ENCODE measurements at places on chromosomes 1 and 21.
A peak's percentile ranks its signal among the peaks of the same experiment; 100 is the strongest.

GRCh38 chr21:36678538-36678937, 20.4 kb upstream of the SIM2 start:
- no peak for DNase-seq

- no peak for DNase-seq
Observed at GRCh38 chr1:40096646-40096976, 441 bp downstream of the PPT1 start.

DNA sequence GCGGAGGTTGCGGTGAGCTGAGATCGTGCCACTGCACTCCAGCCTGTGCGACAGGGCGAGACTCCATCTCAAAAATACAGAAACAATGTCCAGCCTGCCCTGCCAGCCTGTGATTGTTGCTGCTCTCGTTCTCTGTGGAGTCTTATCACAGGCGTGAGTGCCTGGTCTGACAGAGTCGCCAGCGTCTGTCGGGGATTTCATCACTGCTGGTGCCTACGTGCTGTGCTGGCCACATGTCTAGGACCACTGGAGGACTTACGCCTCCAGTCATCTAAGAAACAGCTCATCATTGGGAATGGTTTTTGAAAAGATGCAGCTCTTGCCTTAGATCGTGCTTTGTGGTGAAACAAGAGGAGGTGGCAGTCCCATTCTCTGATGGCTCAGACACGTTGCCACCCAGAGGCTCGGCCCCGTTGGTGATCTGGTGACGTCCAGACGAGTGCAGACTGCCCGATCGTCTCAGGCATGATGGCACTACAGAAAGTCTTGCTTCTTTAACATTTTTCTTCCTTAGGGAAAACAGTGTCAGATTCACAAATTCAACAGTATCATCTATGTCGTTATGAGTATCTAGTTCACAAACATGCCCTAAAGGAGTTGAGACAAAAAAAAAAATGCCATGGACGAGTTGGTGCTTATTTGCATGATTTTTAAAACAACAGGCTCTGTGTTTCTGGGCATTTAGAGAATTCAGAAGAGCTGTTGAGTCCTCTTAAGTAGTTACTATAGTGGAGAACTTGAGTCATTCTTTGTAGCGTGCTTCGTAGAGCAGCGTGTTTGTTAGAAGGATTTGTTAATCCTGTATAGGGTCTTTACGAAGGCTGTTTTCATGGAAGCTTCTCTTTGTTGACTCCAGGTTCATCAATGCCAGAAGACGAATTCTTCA, 47.5 kb downstream of the CBS start:
- DNase-seq, result no peak

DNA sequence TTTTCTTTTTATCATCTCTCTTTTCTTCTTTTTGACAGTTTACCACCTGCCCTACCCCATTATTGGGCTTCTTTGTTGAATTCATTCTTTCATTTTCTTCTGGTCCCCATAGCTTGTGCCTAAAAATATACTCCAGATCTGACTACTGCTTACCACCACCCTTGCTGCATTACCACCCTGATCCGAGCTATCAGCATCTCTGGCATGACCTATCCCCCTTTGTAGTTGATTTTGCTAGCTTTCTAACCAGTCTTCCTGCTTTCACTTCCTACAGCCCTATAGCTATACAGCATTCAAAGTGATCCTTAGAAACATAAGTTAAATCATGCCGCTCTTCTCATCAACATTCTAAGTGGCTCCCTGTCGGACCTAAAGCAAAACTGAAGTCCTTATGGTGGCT, 59.4 kb upstream of the MPC2 start:
- DNase-seq, result no peak

DNA sequence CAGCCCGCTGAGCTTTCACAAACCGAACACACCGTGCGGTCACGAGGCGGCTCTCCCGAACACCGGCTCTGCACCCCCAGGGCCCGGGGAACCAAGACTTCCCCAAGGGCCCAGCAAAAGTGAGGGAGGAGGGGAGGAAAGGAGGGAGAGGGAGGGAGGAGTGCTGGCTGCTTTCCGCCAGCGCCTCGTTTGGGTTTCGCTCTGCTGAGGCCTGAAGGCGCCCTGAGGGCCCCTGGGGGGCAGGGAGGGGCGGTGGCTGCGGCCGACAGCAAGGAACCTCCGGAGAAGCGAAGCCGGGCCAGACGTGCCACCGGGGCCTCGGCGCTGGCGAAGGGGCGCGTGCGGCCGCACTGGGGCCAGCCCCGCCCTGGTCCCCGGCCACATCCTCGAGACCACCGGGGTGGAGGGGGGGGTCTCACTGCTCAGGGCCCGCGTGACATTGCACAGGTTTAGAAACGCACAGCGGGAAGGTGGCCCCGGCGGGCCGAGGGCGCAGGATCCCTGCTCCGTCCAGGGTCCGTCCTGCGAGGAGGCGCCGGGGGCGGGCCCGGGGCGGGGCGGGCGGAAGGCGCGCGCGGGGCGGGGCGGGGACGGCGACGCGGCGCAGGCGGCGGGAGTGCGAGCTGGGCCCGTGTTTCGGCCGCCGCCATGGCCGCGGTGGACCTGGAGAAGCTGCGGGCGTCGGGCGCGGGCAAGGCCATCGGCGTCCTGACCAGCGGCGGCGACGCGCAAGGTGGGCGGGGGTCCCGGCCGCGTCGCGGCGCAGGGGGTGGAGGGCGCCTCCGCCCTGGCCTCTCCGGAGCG, at the start of gene PFKL:
Gene PFKL, plus strand, starts transcription at position 596 of the 804 bp plus-strand sequence. Its CDS starts 53 bp downstream, at position 649.
- peak; percentile 80 for DNase-seq

DNA sequence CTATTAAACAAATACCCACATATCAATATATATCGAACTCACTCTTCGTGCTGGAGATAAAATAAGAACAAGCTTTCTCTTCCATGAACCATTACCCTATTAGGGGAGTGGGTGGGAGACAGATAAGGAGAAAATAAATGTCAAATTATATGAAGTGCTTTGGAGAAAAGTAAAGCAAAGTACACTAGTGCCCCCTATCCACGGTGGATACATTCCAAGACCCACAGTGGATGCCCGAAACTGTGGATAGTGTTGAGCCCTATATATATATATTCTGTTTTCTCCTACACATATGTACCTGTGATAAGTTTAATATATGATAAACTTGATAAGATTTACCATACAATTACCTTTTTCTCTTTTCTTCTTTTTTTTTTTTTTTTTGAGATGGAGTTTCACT, 54.6 kb downstream of the FH start:
- DNase-seq, result no peak

GRCh38 chr1:20052386-20052785, 17.6 kb upstream of the PLA2G5 start:
- no peak for DNase-seq

- no peak for DNase-seq
Observed at GRCh38 chr1:174194461-174194860, 35.1 kb downstream of the RABGAP1L start.

- no peak for DNase-seq
Observed at GRCh38 chr1:208524376-208524775, 280.2 kb upstream of the PLXNA2 start.

DNA sequence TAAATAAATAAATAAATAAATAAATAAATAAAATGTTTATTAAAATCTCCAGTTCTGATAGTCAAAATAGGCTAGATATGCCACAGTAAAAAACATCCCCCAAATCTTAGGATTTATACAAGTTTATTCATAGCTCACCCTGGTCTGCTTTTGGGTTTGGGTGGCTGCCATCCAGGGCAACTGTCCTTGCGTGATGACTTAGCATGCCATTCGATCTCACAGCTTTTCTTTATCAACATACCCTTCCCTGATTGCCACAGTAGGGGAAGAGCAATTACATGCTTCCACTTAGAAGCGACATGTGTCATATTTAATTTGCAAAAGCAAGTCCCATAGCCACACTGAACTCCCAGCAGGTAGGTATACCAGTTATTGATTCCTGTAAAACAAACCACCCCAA, 52.7 kb downstream of the TEX35 start:
- DNase-seq, result no peak

GRCh38 chr1:6419397-6419803, 319 bp downstream of the HES2 start:
- no peak for DNase-seq

- DNase-seq, result no peak
Observed at GRCh38 chr1:12112711-12113161, 49.6 kb downstream of the TNFRSF8 start.

GRCh38 chr21:43287795-43288755, 119.3 kb downstream of the CRYAA start:
- DNase-seq, result no peak

DNA sequence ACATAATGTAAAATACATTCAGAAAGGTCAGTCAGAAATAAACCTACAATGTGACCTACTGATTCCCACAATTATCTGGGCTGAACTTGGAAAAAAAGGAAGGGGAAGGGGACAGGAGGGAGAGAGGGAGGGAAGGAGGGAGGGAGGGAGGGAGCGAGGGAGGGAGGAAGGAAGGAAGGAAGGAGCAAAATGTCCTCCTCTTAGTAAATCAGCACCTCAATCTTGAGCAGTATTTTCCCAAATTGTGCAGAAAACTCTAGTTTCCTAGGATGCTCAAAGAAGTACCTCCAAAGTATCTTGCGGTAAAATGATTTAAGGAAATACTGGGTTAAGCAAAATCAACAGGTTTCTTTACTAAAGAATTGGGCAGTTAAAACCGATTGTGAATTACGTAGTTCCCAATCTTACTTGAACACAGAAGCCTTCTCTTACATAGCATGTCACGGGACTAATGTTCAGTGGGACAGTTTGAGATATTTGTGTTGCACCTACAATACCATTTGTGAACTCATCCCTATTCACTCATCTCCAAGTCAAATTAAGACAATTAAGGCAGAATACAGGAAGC, 51.0 kb upstream of the ASPM start:
- DNase-seq, result no peak

GRCh38 chr21:46118316-46119143, 20.6 kb downstream of the COL6A2 start:
- DNase-seq, result peak; percentile 22

DNA sequence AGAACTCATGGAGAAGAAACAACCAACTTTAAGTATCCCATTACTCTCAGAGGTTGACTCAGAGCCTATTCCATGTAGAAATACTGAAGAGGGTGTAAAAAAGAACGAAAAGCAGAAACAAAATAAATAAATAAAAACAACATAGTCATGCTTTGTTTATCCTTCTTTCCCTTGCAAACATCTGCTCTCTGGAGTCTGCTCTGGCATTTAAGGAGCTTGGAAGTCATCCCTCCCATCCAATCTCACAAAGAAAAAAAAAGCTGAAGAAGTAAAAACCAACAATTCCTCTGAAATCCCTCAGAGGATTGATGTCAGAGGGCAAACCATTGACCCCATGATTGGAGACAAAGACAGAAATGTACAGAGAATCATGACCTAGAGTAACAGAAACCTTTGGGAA, 302.6 kb upstream of the GREM2 start:
- no peak for DNase-seq

- DNase-seq, result no peak
Observed at GRCh38 chr21:35682904-35683549, 377.3 kb downstream of the SETD4 start.

GRCh38 chr1:178644308-178645120, 80.5 kb upstream of the RALGPS2 start:
- no peak for DNase-seq

DNA sequence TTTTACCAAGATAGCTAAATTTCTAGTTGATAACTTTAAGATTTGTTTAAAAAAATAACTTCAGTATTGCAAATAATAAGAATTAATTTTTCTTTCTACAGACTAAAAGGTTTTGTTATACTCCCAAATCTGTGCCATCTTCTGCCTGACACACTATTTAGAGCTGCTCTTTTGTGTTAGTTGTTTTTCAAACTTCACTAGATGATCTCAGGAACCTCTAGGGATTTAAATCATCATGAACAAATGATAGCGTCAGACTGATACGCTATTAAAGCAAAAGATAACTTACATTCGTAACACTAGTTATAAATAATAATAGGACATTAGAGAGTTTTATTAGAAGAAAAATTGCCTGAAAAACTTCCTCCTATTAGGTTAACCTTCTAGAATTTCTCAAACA, 243.1 kb upstream of the CXADR start:
- DNase-seq, result no peak

DNA sequence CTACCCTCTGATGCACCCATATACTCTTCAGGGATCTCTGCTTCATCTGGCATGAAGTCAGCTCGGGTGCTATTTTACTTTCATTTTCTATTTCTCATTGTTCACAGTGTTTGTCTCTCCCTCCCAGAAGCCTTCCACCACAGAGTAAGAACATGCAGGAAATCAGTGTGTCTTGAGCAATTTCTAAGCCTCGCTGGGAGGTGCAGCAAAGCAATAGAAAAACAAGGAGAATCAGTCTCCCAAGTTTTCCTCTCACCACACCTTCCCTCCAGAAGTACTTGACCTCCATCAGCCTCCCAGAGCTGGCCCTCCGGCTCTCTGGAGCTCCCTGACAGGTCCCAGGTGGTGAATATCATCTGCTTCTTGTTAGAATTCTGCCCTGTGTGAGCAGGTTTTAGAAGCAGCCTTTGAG, 594.7 kb upstream of the CAMK1G start:
- DNase-seq, result peak; percentile 31

- DNase-seq, result no peak
Observed at GRCh38 chr1:185512442-185512841, 195.4 kb upstream of the IVNS1ABP start.

- no peak for DNase-seq
Observed at GRCh38 chr1:48875552-48876329, 99.0 kb upstream of the BEND5 start.

GRCh38 chr1:215878128-215878527, 311.0 kb downstream of the KCTD3 start:
- DNase-seq, result no peak

- no peak for DNase-seq
Observed at GRCh38 chr1:71269179-71269578, 188.3 kb upstream of the ZRANB2 start.

GRCh38 chr1:57131701-57132394, 166.0 kb upstream of the C8B start:
- no peak for DNase-seq

- DNase-seq, result no peak
Observed at GRCh38 chr1:231139125-231139649, 22.7 kb upstream of the TRIM67 start.

DNA sequence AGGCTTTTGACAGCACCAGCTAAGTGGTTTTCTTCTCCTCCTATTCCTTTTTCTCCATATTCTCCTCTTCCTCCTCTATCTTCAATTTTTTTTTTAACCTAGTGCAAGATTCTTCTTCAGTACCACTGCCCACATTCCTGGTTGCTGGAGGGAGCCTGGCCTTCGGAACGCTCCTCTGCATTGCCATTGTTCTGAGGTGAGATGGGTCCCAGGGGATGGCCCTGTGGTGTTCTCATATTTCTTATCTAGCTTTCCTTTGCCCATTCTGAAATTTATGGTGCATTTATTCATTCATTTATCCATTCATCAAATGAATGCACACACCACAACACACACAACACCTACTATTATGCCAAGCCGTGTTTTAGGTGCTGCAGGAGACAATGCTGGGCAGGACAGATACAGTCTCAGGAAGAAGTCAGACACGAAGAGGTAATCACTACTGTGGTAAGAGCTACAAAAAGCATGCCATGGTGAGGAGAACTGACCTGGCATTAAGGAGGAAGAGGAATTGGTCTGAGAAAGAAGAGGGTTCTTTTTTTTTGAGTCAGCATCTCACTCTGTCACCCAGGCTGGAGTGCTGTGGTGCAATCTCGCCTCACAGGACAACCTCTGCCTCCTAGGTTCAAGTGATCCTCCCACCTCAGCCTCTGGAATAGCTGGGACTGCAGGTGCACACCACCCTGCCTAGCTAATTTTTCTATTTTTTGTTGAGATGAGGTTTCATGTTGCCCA, 47.5 kb upstream of the TDRD10 start:
- no peak for DNase-seq

- no peak for DNase-seq
Observed at GRCh38 chr1:14836426-14837140, 238.1 kb downstream of the KAZN start.

Measured in activated T-cell treated with anti-CD3 and anti-CD28 coated beads, Interleukin-2, amount 50 U/mL, for 24 hours (primary cell).